Activated CD8-positive, alpha-beta memory T cell treated with anti-CD3 and anti-CD28 coated beads for 48 hours (primary cell): ENCODE measurements at places on chromosomes 4 and X.

DNA sequence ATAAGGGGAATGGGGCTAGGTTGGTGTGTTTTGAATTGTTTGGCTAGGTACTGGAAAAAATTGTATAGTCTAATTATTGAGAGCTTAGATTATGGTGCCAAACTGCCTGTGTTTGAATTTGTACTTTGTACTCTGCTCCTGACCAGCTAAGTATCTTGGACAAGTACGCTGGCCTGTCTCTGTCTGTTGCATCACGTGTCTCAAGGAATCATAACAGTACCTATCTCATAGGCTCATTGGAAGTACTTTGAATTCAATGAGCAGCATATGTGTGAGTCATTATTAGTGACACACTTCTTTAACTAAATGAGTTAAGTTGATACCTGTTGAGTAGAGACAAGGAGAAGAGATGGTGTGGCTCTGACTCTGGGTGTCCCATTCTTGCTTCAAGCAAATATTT lies 69.5 kb upstream of the MND1 start:
- DNase-seq = no peak

DNA sequence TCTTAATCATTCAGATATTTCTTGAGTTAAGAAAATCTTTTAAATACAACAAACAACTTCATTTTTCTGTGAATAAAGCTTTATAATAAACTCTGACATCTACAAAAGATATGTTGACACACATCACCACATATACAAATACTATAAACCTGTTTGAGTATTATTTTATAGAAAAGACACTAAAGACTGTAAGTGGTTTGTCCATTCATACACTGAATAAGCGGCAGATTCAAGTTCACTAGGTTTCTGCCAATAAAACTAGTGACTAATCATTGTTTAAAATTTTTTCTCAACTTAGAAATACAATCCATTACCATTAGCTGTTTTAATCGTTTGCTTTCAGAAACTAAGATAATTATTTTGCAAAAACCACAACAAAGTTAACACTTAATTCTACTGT lies 1900.0 kb downstream of the C4orf33 start:
- DNase-seq = no peak

DNA sequence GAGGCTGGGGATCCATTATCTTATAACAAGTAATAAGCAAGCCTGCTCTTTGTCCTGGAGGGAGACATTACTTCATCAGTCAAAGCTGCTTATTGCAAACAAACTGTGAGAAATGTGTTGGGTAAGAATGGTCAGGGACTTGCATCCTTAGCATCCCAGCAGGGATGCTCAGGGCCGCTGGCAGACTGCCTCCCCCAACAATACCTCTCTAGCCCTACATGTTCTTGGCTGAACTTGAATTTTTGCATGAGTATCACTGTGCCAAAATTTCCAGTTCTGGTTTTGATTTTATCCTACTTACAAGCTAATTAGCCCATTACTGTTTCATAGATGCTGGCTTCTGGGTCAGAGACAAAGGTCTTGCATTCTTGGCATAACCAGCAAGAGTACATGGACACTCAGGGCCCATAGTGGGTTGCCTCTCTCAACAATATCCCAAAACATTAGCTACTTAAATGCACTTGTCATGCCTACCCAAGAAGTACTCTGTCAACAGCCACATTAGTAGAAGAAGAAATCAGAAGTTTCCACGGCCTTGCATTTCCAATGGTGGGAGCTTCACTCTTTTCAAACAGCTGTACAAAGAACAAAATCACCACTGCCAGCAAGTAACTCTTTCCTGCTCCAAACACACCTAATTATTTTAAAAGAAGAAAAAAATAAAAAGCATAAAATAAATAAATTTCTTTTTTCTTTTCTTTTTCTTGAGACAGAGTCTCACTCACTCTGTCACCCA lies 41.9 kb upstream of the NEUROG2 start:
- no peak for DNase-seq

DNA sequence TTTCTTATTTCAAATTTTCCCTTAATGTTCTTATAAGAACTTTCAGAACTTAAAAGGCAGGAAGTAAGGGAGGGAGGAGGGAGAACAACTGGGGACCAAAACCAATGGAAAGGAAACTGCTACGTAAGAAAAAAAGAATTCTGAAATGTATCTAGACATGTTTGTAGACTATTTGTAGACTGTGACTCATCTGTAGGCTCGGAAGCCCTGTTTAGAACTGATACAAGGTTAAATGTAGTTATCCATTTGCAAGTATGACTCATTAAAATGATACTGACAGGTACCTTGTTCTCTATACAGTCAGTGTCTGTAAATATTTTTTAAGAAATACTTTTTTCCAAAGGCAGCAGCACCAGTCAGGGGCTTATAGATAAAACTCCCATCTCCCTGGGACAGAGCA lies 202.0 kb downstream of the DHX15 start:
- no peak for DNase-seq

DNA sequence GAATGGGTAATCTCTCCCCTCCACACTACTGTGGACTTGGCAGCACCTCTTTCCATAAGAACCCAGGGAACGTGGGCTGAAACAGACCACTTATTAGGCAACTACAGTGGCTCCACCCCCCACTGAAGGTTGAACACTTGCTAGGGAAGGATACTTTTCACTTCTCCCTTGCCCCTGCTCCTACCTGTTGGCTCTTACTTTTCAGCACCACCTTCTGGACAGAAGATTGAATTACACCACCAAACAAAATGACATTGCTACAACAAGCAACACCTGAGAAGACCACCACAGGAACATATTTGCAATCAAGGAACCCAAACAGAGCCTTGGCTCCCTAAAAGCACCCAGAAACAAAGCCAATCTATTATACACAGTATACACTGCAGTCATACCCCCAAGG lies 132.1 kb upstream of the CXCL13 start:
- DNase-seq = no peak

GRCh38 chr4:143241892-143242291 lies 57.2 kb downstream of the USP38 start:
- no peak for DNase-seq

DNA sequence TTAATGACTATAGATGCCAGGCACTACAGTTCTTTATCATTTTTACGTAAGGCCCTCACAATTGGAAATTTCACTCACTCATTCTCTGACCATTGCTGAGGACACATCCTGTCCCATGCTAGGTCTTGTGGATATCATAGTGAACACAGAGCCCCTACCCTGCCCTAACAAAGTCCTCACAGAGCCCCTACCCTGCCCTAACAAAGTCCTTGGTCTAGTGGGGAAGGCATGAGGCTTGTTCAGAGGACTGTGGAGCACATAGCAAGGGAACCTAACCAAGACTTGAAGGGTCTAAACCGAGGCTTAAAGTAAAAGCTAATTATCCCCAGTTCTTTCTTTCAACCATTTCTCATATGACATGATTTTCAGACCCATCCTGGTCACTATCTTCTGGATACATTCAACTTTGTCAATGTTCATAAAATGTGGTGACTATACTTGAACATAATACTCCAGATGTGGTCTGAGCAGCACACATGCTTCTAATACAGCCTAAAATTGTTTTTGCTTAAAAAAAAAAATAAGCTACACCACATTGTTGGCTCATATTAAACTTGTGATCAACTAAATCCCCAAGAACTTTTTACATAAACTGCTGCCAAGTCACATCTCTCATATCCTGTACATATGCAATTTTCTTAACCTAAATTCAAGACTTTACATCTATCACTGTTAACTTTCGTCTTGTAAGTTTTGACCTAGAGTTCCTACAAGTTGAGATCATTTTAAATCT lies 77.0 kb downstream of the GPC3 start:
- DNase-seq = no peak
